ENCODE measurements at places on chromosomes 4 and X.

- DNase-seq = no peak
Measured at GRCh38 chrX:103864149-103864548, 32.1 kb upstream of the RAB9B start.

DNA sequence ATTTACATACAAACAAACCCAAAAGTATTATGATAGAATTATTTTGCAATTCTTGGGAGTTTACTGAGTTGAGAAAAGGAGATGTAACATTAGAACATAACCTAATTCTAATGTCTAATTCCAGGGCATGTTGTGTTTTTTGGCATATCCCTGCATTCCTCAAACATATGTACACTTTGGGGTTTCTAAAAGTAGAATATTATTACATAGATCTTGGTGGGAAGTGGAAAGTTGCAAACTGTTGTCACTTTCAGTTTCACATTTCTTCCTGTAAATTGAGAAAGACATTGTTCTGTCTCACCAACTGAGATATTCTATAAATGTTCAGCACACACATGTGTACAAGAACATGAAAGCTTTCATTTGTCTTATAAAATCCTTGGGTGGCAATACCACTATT lies 24.4 kb upstream of the GBA3 start:
- DNase-seq = no peak

DNA sequence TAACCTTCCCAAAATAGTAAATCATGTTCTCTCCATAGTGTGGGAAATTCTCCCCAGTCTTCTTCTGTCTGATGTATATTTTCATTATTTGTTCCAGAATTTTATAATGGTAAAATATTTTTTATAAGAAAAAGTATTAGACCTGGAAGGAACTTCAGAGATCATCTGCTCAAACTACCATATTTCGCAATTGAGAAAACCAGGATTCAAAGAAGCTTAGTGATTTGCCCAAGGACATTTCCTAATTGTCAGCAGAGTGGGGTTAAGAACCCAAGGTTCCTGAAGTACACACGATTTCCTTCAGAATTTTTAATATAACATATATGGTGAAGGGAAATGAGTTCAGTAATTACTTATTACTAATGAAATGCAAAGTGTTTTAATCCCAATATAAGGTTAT lies 24.1 kb downstream of the OCIAD1 start:
- DNase-seq = no peak

- no peak for DNase-seq
Measured at GRCh38 chr4:147481577-147482109, 746 bp downstream of the EDNRA start.
